Activated naive CD4-positive, alpha-beta T cell treated with anti-CD3 and anti-CD28 coated beads for 36 hours (primary cell): ENCODE measurements at places on chromosomes 1 and 21. TPM values are rescaled to one million over a fixed set of nuclear protein-coding genes. Genes with fewer than 3 reads are reported as not detected.

DNA sequence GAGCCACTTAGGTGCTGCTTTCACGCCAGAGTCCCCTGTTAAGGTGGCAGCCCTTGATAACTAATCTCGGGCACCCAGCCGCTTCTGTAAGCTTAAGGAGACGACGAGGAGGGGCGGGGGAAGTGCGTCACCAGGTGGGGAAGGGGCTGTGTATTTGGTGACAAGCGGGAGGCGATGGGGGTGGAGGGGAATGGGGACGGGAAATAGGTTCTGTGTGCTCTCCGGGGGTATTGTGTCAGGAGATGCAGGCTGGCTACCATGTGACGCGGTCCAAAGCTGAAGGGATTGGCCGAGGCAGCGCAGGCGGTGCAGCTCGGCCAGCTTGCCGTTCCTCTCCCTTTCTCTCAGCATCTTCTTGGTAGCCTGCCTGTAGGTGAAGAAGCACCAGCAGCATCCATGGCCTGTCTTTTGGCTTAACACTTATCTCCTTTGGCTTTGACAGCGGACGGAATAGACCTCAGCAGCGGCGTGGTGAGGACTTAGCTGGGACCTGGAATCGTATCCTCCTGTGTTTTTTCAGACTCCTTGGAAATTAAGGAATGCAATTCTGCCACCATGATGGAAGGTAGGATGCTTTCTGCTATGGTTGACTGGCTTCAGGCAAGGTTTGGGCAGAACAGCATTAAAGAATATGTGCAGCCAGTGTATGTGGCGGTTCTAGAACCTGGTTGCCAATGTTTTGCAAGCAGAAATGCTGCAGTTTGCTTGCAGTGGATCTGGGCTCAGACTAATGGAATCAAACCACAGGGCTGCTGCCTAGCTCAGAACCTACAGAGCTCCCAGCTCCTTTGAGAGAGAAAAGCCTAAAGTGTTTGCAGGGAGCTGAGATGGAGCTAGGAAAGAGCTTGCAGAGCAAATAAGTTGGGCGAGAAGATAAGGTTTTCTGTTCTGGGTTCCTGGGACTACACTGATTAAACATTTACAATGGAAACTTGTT, at the start of gene SGIP1:
SGIP1 (plus strand) TSS at position 350 of the 937 bp plus-strand sequence; CDS start at position 556, 206 bp downstream.
- H3K4me1 ChIP-seq = peaks cover 9% of the 10 kb centered on the region
- H3K36me3 ChIP-seq = no peaks in the 10 kb centered on the region
- H3K27me3 ChIP-seq = peaks cover 30% of the 10 kb centered on the region
- peak within 1 kb of the TSS; percentile 78 for H3K4me3 ChIP-seq

DNA sequence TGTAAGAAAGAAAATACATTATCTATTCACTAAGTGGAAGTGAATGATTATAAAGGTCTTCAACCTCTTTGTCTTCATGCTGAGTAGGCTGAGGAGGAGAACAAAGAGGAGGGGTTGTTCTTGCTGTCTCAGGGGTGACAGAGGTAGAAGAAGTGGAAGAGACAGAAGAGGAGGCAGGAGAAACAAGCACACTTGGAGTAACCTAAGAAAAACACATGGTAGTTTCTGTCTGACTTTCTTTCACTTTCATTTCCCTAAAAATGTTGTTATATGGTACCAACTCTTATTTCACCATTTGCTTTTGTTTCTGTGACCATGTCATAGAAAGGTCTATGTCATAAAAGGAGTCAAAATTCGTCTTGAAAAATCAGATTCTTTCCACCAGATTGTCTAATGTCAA, 696.6 kb upstream of the BRINP3 start:
- H3K27ac ChIP-seq = no peak overlapping the region
- H3K36me3 ChIP-seq = no peaks in the 10 kb centered on the region
- no peaks in the 10 kb centered on the region for H3K4me1 ChIP-seq
- DNase-seq = no peak
- H3K27me3 ChIP-seq = no peaks in the 10 kb centered on the region

DNA sequence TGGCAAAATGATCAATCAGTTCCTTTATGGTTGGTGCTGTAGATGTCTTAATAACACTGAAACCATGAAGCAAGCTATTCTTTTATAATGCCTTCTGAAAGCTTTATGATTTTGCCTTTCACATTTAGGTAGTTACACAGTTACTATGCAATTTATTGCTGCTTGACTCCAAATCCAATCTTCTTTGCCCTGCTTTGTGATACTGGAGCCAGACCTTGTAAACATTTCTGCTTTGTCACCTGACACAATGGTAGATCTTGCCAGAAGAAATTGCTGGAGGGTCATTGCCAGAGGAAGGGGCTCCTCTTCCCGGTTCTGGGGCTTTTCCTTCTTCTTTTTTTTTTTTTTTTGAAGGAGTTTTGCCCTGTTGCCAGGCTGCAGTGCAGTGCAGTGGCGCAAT, 40.5 kb upstream of the KLF17 start:
- H3K4me1 ChIP-seq = no peaks in the 10 kb centered on the region
- H3K27me3 ChIP-seq = peaks cover 5% of the 10 kb centered on the region
- H3K27ac ChIP-seq = no peak overlapping the region
- no peak overlapping the region for H3K4me3 ChIP-seq
- no peak for DNase-seq

DNA sequence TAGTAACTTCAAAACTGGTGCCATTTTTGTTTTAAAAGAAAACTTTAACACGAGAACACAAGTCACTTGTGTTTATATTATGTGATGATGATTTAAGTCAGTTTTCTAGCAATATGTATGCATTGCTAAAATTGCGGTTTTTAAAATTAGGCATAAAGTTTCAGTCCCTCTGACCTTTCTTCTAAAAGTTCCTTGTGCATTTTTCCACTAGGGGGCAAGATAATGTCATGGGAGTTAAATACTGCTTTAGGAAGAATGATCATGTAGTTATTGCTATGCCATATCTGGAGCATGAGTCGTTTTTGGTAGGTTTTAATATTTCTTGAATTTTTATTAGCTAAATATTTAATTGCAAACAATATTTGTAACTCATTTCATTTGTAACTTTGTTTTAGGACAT, 10.7 kb downstream of the CDC7 start:
- H3K27ac ChIP-seq = no peak overlapping the region
- no peak overlapping the region for H3K4me3 ChIP-seq
- no peaks in the 10 kb centered on the region for H3K4me1 ChIP-seq

DNA sequence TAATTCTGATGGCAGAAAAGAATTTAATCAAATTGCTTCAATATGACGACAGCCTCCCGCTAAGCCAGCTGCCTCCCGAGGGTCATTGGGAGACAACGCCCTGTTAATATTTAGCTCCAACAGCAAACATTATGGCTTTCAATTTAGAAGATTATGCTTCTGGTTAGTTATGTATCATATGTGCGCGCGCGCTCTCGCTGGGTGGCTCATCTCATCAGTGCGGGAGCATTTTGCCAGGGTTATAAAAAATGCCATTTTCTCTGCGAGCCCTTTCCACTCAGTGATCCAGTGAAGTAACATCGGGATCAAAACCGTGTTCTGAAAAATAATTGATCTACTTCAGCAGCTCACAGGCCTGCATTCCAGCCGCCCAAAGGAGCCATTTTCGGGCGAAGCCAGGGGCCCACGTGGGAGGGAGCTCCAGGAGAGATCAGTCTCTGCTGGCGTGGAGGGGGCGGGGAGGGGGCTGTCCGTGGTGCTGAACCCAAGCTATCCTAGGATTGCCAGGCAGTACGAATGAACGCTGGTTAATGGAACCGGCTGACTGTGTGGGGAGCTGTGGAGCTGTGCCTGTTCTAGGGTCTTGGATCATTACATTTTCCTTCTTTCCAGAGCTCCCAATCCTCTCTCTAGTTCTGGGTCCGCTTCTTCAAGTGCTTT, 219.1 kb upstream of the ZC3H12A start:
- no peak overlapping the region for H3K27ac ChIP-seq
- no peaks in the 10 kb centered on the region for H3K36me3 ChIP-seq
- no peaks in the 10 kb centered on the region for H3K4me1 ChIP-seq
- no peak overlapping the region for H3K4me3 ChIP-seq
- peaks cover 42% of the 10 kb centered on the region for H3K27me3 ChIP-seq
- peak; percentile 46 for DNase-seq

DNA sequence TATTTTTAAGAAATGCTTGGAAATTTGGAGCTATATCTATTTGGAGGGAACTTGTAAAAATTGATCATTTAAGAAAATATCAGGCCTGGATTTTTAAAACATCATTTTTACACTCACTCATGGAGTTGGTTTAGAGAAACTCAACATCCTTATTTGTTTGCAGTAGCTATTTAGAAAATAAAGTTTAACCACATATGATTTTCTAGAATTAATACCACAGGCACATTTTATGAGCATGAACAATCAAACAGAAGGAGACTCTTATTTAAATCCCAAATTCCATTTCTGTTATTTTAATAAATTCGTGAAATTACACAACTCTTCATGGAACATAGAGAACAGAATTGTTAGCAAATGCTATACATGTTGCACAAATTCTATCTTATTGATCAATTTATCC, 3.2 kb downstream of the CDKN2C start:
- H3K27me3 ChIP-seq = peaks cover 38% of the 10 kb centered on the region
- H3K4me1 ChIP-seq = peaks cover 26% of the 10 kb centered on the region
- peaks cover 7% of the 10 kb centered on the region for H3K36me3 ChIP-seq
- no peak overlapping the region for H3K27ac ChIP-seq

- no peaks in the 10 kb centered on the region for H3K27me3 ChIP-seq
- peak overlapping the region; percentile 42 for H3K4me3 ChIP-seq
- peak overlapping the region; percentile 99 for H3K27ac ChIP-seq
- peak; percentile 85 for DNase-seq
Measured at GRCh38 chr1:111219557-111220286, 7.8 kb upstream of the CHI3L2 start.

DNA sequence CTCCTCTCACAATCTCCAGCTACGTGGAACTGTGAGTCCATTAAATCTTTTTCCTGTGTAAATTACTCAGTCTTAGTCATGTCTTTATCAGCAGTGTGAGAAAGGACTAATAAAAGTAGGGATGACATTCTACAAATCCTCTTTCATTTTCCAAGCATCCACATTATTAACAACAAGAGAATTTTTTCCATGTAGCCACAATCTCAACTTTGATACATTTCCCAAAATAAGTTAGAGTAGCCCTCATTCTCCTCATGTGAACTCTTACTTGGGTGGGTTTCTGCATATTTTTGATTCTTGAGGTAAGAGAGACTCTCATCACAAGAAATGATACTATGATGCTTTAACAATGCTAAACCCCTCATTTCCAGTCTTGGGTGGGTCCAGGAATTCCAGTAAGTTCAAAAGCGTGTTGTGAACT, 52.8 kb downstream of the TNFSF18 start:
- no peak overlapping the region for H3K27ac ChIP-seq
- H3K4me3 ChIP-seq = no peak overlapping the region
- no peaks in the 10 kb centered on the region for H3K27me3 ChIP-seq
- no peaks in the 10 kb centered on the region for H3K4me1 ChIP-seq
- no peaks in the 10 kb centered on the region for H3K36me3 ChIP-seq
- DNase-seq = no peak

GRCh38 chr1:4602462-4603294, 51.7 kb upstream of the AJAP1 start:
- H3K4me1 ChIP-seq = no peaks in the 10 kb centered on the region
- peaks cover 26% of the 10 kb centered on the region for H3K27me3 ChIP-seq
- H3K4me3 ChIP-seq = no peak overlapping the region
- no peak overlapping the region for H3K27ac ChIP-seq
- no peaks in the 10 kb centered on the region for H3K36me3 ChIP-seq

DNA sequence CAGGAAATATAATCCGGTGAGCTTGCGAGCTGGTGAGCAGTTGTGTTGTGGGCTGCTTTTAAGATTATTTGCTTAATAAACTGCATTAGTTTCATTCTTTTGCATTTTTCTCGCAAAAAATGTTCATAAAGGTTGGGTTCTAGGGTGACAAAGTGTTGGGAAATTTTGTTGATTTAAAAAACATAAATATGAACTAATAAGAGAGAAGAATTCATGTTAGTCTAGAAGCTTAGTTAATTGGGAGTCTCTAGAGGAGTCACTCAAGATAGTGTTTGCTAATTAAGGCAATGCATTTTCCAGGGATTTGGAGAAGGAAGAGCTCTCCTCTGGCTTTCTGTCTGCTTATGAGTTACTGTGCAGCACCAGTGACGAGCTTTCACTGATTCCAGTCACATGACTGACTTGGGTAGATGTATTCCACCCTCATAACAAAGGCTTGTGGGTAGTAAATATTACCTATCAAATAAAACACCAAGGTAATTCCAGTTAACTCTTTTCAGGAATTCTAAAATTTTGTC, 417.0 kb downstream of the PTBP2 start:
- no peaks in the 10 kb centered on the region for H3K27me3 ChIP-seq
- no peak overlapping the region for H3K27ac ChIP-seq
- H3K4me3 ChIP-seq = no peak overlapping the region

DNA sequence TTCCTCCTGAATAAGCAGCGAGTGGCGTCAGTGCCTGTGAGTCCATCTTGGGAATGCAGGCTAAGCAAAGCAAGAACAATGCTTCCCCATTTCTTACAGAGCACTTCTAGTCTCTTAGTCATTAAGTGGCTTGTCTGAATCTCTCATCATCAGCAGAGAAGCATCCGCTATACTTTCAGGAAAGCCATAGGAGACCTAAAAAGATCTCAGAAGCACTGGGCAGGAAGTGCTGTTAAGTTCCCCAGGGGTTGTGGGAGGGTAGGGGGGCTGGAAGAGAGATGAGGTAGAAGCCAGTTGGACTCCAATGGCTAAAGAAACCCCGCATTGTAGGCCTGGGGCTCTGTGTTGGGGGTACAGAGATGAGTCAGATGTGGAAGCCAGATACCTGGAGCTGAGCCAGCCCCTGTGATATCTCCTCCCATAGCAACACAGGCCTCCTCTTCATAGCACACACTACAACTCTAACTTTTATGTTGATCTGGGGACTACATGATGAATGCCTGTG, 44.9 kb downstream of the SYT6 start:
- no peak for DNase-seq
- H3K4me3 ChIP-seq = no peak overlapping the region
- no peaks in the 10 kb centered on the region for H3K36me3 ChIP-seq
- peaks cover 8% of the 10 kb centered on the region for H3K4me1 ChIP-seq
- H3K27ac ChIP-seq = no peak overlapping the region

- peak overlapping the region; percentile 100 for H3K27ac ChIP-seq
- H3K36me3 ChIP-seq = peaks cover 20% of the 10 kb centered on the region
Measured at GRCh38 chr1:226688056-226688748, 50.9 kb downstream of the ITPKB start.

GUK1 gene
- total RNA-seq = 206 TPM

KPRP gene
- not detected for total RNA-seq

KCNJ6 gene
- not detected for total RNA-seq

PGLYRP3 gene
- total RNA-seq = not detected

LRRC38 gene
- total RNA-seq = not detected

S100A3 gene
- total RNA-seq = not detected

DEPDC1 gene
- total RNA-seq = 18.3 TPM

GRHL3 gene
- total RNA-seq = 0.52 TPM
